ENCODE measurements at places on chromosomes 13 and 19.

GRCh38 chr13:68439817-68440216 lies 1209.7 kb upstream of the PCDH9 start:
- DNase-seq, result no peak

DNA sequence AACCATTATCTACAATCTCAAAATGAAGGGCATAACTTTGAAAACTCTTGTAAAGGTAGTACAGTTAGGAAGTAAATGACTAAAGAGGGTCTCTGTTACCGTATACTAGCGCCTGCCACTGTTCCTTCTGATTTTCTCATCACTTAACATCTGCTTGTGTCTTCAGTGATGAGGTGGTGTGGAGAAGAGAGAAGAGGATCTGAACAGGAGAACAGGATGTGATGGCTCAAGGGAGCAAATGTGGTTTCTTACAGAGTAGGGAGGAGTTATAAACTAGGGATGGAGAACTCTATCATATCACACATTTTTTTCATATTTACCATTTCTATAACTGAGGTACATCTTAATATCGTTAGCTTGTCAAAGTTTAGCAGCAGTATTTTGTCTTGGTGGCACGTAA lies 1.1 kb downstream of the KCTD4 start:
- no peak for DNase-seq

DNA sequence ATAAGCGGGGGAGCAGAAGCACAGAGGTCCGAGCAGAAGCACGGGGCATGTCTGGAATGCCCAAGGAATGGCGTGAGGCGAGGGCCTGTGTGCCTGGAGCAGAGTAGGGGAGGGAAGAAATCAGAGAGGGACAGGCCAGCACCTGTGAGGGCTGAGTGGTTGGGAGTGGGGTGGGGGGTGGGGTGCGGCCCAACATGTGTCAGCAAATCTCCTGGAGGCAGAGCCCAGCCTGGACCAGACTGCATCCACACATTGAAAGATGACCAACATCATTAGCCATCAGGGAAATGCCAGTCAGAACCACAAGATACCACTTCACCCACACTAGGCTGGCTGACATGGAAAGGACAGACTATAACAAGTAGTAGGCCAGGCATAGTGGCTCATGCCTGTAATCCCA lies 11.2 kb downstream of the CLASRP start:
- DNase-seq, result no peak

DNA sequence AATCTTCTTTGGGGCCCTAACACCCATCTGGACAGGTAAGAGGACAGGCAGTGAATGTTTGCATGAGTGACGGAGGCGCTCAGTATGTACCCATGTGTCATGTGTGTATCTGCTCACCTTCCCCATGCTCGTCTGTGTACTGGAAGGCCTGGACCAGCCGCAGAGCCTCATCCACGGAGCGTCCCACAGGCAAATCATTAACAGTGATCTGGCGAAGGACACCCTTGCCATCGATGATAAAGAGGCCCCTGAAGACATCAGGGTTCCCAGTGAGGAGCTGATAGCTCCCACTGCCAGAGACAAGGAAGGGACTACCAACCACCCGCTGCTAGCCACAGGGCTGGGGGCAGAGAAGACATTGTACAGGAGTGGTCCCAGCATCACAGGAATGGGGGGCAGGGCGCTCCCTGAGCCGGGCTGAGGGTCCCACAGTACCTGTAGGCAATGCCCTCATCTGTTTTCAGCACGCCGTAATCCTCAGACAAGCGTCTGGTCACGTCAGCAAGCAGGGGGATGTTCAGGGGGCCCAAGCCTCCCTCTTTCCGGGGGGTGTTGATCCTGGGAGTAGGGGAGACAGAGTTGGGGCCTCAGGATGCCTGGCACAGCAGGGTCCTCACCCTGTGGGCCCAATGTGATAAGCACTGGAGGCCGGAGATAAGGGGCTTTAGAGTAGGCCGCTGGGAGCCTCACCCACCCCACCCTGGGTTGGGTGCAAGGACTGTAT lies 1.7 kb downstream of the PRDX2 start:
- no peak for DNase-seq

DNA sequence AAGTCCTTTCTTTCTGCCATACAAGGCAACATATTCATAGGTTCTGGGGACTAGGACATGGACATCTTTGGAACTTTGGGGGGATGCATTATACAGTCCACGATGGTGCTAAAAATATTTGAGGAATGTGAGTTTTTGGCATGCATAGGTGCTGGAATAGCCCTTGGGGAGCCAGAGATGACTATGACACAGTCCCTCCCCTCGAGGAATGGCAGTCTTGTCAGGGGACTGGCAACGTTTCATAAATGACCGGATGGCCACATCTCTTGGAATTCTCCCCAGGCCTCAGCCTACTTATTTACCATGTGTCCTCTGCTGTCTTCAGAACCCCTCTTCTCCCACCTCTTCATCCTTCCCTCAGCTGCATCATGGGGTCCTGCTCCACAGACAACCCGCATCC lies 13.6 kb downstream of the MEIOSIN start:
- DNase-seq, result no peak

DNA sequence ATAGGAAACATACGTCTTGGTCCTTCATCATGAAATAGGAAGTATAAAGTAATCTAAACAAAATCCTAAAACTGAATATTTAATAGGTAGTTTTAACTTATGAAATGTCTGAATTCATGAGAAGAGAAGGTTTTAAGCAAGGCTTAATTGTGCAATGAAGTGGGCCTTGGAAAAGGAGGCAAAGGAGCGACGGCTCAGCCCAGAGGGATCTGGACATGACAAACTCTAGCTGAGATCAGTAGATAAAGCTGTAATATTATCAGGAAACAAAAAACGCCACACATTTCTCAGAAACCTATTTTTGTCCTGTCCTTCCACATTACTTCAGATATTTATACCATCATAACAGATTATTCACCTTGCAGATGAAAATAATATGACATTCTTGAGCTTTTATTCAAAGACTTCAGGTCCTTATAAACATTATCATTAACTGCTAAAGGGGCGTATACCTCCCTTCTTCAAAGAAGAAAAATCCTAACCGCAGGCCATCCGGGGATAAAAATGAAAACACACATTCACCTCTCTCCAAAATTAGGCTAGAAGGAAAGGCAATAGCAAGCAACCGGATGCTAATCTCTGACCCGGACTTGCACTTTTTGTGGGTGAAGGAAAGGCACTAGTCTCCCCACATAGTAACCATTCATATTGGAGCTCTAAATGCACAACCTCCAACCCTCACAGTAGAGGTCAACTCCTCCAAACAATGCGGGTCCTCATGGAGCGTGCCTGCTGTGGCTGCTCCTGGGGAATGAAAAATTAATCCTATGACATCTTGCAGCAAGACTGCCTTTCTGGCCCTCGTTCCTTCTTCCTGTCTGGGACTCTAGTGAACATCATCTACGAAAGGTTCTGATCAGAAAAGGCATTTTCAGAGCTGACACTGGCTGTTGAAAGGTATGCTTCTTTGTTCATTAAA lies 108.8 kb downstream of the TBC1D4 start:
- no peak for DNase-seq

- DNase-seq, result no peak
Measured at GRCh38 chr13:110916301-110917142, 1.7 kb upstream of the ANKRD10 start.

DNA sequence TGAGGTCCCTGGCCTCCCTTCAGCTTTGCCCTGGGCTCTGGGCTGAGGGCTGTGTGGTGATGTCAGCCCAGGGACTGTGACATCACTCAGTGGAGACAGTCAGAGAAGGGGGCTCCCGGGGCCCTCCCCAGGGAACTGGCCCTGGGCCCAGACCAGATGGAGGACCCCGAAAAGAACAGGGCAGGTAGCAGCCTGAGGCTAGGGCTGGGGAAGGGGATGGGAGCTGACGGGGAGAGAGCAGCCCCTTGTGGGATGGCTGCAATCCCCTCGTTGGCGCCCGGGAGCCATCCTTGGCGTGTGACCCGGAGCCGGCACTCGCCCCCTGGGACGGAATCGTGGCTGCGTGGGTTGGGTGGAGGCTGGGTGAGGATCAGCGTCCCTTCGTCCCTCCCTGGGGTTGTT lies 13.6 kb downstream of the CSNK1G2 start:
- DNase-seq, result no peak

DNA sequence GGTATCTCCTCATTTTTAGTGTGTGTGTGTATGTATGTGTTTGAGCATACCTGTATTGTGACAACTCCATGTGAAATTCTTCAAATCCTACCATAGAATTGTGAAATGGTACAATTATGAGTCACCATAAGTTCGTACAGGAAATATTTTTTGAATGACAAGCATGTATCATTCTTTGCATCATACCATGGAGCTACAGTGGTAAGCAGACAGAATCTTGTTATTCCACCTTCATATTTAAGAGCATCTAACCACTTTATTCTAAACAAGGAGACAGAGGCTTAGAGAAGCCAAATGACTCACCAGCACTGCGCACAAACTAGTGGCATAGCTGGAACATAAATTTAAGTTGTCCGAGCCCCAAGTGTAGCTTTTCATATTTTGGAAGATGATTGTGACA lies 4.5 kb upstream of the EPSTI1 start:
- DNase-seq, result no peak

DNA sequence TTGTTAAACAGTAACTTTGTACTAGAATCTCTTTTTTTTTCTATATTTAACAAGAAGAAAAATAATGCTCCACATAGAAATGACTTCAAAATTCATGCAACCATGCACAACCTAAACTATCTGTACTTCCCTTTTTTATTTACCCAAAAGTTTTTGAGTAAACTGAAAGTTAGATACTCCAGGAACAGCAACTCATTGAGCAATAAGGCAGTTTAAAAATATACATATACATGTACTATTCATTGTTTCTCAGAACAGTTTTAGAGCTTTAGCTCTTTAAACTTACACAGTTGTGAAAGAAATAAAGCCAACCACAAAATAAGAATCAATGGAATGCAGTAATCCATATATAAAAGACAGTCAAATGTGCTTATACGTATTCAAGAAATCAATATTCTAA lies 39.2 kb downstream of the MTMR6 start:
- no peak for DNase-seq

- DNase-seq, result no peak
Measured at GRCh38 chr13:98824376-98825160, 72.1 kb upstream of the SLC15A1 start.

DNA sequence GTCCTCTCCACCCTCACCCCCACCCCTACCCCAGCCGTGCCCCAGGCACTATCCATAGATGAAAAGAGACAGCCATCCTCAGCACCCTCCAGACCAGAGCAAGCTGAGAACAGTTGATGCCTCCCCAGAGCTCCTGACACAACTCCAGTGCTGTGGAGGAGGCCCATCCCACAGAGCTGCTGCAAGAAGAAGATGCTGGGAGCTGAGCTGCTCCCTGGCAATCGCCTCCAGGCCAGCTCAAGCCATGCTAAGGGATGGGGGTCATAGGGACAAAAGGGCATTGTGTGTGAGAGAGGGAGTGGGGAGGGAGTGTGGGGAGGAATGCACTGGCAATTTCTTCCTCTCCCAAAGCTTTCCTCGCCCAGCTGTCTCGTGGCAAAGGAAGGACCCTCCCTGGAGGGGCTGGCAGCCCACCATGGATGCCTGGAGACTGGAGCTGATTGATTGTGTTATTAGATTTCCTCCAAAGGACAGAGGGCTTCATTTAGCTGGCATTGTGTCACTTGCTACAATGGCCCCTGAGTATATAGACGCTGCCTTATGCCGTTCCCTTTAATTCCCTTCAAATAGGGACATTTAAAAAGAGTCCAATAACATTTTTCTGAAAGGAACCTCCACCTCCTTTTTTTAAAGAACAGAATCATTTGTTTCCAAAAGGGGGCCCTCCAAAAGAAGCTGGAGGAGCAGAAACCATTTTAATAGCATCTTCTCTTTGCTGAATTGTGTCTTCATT lies 476.4 kb downstream of the FOXO1 start:
- DNase-seq, result no peak

DNA sequence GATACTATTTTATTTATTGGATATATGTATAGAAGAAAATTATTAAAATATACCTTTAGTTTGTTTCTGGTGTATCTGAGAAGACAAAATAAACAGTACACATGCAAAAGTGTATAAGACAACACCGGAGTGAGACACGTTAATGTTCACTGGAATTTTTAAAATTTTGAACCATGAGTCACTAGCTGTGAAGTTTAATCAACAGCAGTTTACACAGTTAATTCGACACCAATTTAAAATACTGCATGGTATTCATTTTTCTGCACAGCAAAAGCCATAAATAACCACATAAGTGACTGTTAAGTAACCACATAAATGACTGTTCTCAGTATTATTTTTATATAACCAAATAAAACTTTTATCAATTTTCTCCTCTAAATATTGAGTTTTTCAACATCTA lies 418.7 kb upstream of the NBEA start:
- DNase-seq, result no peak

- no peak for DNase-seq
Measured at GRCh38 chr13:100473087-100473486, 115.5 kb downstream of the GGACT start.

DNA sequence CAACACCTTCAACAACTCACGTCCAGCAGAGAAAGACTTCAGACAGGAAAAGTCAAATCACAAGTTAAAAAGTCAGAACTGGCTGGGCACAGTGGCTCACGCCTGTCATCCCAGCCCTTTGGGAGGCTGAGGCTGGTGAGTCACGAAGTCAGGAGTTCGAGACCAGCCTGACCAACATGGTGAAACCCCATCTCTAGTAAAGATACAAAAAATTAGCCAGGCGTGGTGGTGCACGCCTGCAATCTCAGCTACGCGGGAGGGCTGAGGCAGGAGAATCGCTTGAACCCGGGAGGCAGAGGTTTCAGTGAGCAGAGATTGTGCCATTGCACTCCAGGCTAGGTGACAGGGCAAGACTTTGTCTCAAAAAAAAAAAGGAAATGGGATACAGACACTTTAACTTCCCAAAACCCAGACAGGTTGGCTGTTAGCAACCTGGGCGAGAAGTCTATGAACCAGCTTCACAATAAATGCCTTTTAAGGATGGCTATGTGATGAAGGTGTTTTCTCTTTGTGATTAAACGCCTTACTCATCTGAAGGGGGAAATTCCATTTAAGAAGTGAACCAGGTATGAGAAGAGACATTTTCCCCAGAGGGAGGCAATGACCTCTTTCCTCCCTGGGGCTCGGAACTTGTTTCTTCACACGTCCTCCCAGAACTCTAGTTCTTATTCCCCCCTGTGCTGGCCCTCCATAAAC lies 80.4 kb downstream of the INSR start:
- no peak for DNase-seq

DNA sequence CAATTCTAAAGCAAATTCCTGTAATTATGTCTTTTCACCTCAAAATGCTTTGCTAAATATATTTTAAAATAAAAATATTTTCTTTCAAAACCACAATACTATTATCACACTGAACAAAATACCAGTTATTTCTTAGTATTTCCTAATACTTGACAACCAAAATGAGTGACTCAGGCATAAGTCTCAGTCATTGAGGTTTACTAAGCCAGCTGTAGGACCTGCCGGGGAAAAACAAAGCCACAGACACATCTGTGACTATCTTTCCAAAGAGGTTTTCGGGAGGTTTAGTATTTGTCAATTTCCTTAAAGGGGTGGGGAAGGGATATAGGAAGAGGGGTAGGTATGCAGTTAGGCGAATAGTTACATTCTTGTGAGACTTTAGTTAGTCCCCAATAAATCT lies 3.2 kb upstream of the ZNF235 start:
- DNase-seq, result no peak

GRCh38 chr13:106484537-106485193 lies 50.8 kb downstream of the EFNB2 start:
- no peak for DNase-seq
